GM12864 (cell line): ENCODE measurements at places on chromosomes 2 and 18.

DNA sequence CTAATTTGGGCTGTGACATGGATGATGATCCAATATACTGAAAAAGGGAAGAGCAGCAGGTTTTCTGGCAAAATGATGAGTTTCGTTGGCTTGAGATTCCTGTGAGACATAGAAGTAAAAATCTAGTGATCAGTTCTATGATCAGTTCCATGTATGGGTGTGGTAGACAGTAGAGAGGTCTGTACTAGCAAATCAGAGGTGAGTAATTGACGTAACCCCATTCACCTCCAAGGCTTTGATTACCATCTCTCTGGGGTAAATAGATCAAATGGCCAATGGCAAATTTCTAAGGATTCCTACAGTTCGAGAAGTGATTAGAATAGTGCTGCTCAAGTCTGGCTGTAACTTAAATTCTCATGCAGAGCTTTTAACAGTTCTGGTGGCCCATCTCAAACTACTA lies 6.4 kb downstream of the ITGA4 start:
- no peak for DNase-seq

DNA sequence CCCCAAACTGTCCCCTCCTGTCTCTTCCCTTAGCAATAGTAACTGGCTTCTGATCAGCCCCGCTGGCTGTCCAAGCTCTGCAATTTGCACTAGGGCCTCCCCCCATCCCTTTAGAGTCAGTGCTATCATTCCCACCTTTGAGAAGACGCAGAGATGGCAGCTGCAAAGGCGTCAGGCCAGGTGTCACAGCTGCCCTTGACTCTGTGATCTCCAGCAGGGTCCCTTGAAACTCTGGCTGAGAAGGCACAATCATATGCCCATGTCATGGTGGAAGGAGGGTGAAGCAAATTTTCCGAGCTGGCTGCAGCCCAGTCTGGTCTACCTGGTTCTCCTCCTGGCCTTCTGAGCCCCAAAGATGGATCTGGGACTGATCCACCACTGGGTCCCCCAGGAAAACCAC lies 49.2 kb upstream of the TEX51 start:
- DNase-seq, result no peak

DNA sequence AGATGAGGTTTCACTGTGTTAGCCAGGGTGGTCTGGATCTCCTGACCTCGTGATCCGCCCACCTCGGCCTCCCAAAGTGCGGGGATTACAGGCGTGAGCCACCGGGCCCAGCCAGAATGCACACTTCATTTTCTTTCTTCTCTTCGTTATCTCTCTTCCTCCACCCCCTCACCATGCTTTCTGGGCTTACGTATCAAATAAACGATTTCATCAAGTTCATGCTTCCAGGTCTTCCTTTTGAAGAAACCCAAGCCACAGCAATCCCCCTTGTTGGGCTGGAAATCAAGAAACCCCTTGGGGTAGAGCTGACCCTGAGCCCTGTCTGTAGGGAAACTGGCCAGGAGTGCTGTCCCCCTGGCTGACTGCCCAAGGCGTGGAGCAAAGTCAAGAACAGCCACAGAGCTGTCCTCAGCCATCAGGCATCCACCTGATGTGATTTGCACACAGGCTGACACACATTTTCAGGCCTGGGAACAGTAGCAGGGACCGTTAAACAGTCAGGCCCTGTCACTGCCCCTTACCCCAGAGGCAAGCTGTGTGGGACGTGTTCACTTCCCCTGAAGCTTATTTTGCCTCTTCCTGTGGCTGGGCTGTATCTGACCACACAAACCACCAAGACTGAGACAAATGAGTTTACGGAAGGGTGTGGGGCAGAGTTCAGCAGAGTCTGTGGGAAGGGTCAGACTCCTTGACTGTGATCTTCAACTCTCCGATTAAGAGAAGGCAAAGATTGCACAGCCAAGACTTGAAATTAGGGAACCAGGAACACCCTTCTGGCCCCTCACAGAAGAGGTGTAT lies 15.1 kb upstream of the NMUR1 start:
- DNase-seq, result peak; percentile 98

GRCh38 chr2:231693956-231694355 lies 14.4 kb upstream of the PTMA start:
- no peak for DNase-seq

DNA sequence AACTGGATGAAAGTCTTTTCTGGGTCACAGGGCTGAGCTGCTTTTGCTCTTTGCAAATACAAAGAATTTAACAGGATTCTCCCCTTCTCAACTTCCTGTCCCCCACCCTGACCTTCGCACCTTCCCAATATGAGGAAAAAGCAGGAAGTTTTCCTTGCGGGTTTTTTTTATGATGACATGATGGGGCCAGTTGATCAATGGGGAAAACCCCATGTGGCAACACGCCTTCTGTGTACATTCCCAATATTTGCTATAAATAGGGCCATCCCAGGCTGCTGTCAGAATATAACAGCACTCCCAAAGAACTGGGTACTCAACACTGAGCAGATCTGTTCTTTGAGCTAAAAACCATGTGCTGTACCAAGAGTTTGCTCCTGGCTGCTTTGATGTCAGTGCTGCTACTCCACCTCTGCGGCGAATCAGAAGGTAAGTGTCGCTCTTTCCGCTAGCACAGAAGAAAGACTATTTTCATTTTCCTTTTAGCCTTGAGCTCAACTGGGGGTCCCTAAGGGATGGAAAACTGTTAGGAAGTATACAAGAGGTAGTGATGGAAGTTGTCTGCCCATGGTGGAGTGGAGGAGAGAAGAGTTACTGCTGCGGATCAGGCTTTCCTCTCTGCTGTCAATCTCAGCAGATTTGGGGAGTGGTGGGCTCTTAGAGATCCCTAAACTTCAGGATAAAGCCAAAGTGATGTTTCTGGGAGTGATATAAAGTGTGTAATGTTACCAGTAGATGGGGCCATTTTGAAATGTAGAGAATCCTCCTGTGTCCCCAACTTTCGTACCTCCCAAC lies at the start of gene CCL20:
TSS of gene CCL20 (plus strand) at position 281 of the 792 bp plus-strand sequence. CDS start at position 351, 70 bp downstream.
- DNase-seq, result no peak

GRCh38 chr2:109195193-109196045 lies 66.4 kb downstream of the SH3RF3 start:
- no peak for DNase-seq

- DNase-seq, result no peak
Observed at GRCh38 chr2:21890716-21891115, 766.9 kb downstream of the TDRD15 start.

- DNase-seq, result no peak
Observed at GRCh38 chr2:154466226-154466625, 232.3 kb upstream of the KCNJ3 start.

DNA sequence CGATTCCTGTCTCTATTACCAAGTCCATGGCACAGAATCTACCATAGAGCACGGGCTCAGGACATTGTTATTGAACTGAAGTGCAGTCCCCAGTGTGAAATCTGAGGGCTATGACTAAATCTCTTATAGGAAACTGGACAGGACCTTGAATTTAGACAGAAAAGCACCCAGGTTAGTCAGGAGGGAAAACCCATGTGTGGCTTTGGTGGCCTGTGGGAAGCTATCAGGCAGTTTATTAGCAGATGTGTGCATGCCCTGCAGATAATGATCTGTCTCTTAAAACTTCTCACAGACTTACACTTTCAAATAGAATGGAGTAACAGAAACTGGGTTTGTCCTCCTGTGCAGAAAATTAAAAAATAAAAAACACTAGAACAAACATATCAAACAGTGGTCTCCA lies 610.0 kb upstream of the RAB6C start:
- DNase-seq, result no peak

GRCh38 chr2:177716484-177716883 lies 323.9 kb downstream of the AGPS start:
- no peak for DNase-seq

- DNase-seq, result no peak
Observed at GRCh38 chr2:106831816-106832569, 54.0 kb downstream of the ST6GAL2 start.

- DNase-seq, result no peak
Observed at GRCh38 chr2:107542314-107542740, 284.4 kb upstream of the RGPD4 start.

DNA sequence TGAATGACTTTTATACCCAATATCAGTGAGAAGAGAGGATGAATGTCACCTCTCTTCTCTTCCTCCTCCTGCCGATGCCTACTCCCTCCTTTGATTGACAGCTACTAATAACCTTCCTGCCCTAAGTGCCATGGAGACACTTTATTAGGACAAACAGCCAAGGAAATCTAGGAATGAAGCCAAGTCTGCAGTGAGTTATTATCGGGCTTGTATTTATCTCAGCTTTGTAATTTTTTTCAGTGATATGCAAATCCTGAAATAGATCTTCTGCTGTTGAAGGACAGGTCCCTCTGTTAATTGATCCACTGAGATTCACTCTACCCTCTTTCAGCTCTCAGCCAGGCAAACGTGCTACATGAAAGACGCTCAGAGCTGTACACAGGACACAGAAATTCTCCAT lies 686.7 kb downstream of the TMEM182 start:
- DNase-seq, result no peak

- DNase-seq, result no peak
Observed at GRCh38 chr2:175432021-175432420, 250.5 kb upstream of the ATP5MC3 start.

- DNase-seq, result no peak
Observed at GRCh38 chr18:59659508-59660170, 37.6 kb downstream of the CCBE1 start.

DNA sequence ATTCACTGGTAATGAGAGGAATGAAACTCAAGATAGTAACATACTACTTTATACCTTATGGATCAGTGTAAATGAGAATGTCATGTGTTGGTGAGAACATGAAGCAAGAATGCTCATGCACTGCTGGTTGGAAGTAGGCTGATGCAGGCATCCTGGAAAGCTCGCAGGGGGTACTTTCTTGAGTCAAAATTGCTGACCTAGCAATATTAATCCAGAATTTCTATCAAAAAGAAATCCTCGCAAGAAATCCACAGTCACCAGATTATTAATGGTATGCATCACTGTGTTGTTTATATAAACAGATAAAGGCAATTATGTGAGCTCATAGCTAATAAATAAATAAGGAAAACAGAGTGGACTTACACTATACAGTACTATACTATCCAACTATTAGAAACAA lies 713.7 kb upstream of the PKDCC start:
- DNase-seq, result no peak

DNA sequence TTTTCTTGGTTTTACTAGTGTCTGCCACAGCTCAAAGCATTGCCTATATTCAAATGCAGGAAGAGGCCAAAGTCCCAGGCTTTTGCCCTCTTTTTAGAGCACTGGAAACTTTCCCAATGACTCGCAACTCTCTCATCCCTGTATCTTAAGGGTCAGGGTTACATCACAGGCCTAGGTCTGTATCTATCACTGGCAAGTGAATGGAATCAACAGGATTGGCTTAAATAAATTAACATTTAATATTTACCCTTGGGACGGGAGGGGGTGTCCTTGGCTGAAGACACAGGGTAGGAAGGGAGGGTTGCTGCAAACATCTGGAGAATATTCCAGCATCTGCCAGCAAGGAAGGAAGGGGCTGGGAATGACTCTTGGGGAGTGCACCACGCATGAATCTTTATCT lies 242.6 kb downstream of the SLC4A3 start:
- no peak for DNase-seq

DNA sequence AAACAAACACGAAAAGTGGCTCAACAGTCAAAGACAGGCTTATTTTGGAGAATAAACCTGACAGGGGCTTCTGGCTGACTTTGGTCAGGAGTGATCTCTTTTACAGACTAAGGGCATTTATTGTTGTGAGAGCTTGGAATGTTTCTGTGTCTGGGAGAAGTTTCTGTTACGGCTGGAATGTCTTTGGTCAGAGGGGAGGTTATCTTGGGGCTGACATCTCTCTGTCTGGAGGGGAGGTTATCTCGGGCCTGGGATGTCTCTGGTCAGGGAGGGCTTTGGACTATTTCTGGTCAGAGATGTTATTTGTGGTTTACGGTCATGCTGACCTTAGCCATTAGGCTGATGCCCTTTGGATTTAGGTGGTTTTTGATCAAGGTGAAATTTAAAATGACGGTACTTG lies 345.5 kb upstream of the FSIP2 start:
- no peak for DNase-seq
